ENCODE measurements at places on chromosomes 3 and 15.

- no peak for DNase-seq
Observed at GRCh38 chr3:177106184-177106583, 91.1 kb downstream of the TBL1XR1 start.

DNA sequence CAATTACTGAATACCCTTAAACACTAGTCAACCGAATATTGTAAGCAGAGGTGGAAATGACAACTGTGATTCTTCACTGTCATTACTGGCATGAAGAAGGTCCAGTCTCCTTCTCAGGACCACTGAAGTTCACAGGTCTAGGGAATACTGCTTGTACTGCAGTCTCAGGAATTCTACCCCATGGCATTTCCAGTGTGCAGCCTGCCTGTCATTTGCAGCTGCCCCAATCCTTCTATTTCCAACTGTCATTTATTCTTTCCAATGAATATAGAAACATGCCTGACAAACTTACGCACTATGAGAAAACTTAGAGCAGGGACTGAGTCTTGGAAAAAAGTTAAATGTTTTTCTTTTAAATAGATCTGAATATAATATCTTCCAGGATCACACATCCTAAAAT lies 308.0 kb upstream of the THBS1 start:
- DNase-seq = no peak

DNA sequence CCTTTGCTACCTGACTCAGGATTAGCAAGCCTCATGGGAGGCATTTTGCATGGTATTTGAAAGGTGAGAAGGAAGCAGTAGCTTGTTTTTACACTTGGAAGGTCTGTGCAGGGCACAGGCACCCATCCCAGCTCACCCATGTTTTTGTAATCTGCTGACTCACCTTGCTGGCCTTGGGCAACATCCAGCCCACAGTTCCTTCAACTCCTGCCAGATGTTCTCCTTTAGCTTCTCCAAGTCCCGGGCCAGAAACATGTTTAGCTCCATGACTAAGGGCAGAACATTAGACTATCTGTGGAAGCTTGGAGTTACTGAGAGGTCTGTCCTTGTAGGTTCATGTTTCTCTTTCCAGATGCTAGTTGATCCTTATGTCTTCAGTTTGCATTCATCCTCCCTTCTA lies 12.4 kb upstream of the ZNF770 start:
- no peak for DNase-seq

GRCh38 chr3:134376786-134377426 lies 2.7 kb upstream of the AMOTL2 start:
- DNase-seq = no peak

DNA sequence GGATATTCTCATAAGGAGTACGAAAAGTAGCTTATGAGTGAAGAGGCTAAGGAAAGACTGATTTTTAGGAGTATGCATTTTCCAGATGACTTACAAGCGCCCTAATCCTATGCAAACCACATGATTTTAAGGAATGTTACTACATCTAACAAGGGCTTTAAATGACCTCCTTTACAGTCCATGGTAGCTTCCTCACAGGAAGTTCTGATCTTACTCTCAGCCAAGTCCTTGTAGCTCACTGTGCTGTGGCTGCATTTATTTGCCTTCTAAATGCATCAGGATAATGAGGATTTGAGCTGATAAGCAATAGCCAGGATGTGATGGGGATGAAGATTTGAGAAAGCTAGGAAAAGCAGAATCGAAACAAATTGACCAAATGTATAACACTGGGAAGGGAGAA lies 896.0 kb downstream of the MCTP2 start:
- no peak for DNase-seq

GRCh38 chr3:188294823-188295487 lies 141.0 kb downstream of the LPP start:
- no peak for DNase-seq

- DNase-seq = no peak
Observed at GRCh38 chr15:55037071-55037470, 159.7 kb downstream of the RSL24D1 start.

DNA sequence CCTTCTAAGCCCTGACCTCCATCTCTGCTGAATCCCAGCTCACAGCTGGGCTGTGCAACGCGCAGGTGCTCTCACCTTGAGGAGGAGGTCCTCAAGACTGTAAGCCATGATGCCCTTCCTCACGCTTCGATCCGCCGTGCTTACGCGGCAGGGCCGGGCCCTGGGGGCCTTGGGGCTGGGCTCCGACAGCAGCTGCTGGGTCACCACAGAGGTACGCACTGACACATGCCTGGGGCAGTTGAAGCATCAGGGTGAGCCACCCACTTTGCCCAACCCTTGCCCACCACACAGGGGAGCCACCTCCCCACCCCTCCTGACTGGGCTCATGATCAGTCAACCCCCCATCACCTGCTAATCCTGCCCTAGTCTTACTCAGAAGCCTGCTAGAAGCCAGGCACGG lies 3.1 kb downstream of the CIDEC start:
- DNase-seq = no peak

DNA sequence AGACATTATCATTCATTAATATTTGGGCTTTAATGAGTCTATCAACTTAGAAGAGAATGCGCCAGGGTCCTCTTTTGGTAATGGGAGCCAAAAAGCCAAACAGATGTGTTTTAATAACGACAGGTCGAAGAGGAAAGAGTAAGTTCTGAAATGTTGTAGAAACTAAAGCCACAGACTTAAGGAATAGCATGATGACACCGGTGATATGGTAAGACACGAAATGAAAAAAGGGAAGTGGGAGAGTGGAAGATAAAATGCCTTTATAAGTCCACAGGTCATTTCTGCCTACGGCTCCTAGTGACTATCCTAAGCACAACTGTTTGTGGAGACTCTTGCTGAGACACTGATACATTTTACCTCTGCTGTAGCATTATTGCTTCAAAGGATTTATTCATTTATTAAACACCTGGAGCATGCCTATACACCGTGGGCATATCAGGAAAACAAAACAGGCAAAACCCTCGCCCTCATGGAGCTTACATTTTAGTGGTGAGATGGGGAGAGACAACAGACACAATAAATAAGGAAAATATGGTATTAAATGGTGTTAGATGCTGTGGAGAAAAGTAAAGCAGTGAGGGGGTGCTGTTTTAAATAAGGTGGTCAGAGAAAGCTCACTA lies 11.7 kb upstream of the CD47 start:
- no peak for DNase-seq

DNA sequence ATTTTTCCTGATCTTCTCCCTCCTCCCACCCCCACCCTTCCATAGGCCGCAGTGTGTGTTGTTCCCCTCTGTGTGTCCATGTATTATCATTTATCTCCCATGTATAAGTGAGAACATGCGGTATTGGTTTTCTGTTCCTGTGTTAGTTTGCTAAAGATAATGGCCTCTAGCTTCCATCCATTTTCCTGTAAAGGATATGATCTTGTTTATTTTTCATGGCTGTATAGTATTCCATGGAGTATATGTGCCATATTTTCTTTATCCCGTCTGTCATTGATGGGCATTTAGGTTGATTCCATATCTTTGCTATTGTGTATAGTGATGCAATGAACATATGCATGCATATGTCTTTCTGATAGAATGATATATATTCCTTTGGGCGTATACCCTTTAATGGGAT lies 173.3 kb upstream of the NAALADL2 start:
- DNase-seq = no peak

Measured in stimulated activated CD4-positive, alpha-beta T cell treated with anti-CD3 and anti-CD28 coated beads, TNF-alpha, amount 100 ng/mL, for 4 hours (primary cell).